ENCODE measurements at places on chromosomes 1 and 21. TPM values are rescaled to one million over a fixed set of nuclear protein-coding genes. Genes with fewer than 3 reads are reported as not detected.

DNA sequence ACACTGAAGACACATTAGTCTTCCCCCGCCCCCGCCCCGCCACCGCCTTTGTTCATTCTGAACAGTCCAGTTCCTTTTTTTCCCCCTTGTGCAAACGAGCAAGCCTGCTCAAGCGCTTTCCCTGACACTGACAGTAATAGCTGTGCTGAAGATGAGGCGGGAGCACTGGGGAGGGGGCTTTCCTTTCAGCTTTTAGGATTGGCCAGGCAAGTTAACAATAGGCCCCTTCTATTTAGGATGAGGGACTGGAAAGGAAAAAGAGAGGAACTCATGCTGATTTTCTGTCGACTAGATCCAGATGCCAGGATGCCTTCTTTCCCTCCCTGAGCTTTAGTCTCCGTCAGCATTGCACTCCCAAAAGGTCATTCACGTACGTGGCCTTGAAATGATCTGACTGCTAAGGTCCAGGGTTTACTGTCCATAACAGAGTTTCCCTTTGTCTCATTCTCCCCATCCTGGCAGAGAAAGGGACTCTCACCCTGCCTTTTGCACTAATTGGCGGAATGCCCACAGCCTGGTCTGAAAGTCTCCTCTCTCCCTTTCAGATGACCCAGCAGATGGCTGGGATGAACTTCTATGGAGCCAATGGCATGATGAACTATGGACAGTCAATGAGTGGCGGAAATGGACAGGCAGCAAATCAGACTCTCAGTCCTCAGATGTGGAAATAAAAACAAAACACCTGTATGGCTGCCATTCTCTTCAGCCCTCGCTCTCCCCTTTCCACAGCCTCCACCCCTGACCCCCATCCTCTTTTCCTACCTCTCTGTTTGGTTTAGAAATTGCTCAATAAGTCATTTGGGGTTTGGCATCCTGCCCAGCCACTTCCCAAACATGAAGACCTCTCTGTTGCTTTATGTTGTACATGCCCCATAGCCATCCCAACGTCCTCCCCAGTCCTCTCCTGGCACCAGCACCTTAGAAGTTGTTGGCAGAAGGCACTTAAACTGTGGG, 28.6 kb upstream of the ZFP69B start:
- ATAC-seq: peak; percentile 78

DNA sequence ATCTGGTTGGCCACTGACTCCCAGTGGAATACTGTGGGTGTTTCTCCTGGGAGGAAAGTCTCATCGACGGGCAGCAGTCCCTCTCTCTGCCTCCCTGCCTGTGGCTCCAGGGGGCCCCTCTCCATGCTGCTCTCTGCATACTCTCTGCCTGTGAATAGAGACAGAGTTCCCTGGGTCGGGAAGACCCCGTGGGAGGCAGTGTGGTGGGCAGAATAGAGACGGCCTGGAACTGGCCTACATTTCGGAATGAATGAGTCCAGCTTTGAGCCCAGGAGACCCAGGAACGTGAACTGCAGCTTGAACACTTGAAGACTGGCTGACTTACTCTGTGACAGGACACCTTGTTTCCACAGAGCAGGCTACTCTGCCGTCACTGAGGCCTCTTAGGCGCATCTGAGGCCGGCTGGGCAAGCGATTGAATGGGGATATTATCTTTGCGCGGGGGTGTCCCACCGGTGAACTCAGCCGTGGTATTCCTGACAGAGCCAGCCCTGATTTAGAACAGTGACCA, 64.0 kb downstream of the KIF21B start:
- ATAC-seq: peak; percentile 73

The RIPK4 gene
- 0.16 TPM for total RNA-seq

The LCE1F gene
- not detected for total RNA-seq

The FLG2 gene
- total RNA-seq: 0.09 TPM

GRCh38 chr1:193939585-193939984, 753.2 kb upstream of the B3GALT2 start:
- ATAC-seq: no peak

DNA sequence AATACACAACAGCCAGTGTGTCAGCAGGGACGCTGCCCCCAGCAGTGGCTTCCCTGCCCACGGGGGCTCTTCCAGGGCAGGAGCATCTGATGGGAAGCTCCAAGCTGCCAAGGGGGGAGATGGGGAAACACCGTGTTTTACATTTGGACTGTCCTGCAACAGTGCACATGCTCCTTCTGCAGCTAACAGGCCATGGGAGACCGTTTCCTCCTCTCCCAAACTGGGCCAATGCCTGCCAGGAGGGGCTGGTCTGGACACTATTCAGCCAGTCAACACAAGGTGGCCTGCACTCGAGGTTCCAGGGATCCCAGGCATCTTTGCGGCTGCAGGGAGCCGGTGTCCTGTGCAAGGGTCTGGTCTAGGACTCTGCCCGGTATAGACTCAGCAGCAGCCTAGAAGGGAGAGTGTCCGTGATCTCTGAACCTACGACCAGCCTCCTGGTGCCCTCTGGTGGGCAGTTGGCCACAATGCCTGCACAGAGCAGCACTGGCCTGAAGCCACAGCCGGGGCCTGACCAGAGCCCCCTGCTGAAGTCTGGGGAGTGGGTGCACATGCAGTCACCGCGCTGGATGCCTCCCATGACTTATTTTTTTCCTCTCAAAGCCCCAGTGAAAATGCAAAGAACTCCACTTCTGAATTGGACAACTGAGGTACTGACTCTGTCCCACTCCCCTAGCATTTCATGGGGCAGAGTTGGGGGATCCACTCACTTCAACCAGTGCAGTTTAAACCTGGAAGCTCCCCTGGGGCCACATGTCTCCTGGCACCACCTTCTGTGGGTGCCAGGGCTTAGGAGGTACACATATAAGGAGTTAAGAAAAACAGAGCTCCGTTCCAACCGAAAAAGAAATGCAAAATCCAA, 33.3 kb downstream of the RCC2 start:
- ATAC-seq: peak; percentile 96

- no peak for ATAC-seq
Measured at GRCh38 chr1:62439652-62440371, 3.0 kb downstream of the USP1 start.

- ATAC-seq: no peak
Measured at GRCh38 chr1:237146241-237146640, 104.3 kb downstream of the RYR2 start.

The GPR25 gene
- total RNA-seq: 0.11 TPM

The HRNR gene
- 0.49 TPM for total RNA-seq

DNA sequence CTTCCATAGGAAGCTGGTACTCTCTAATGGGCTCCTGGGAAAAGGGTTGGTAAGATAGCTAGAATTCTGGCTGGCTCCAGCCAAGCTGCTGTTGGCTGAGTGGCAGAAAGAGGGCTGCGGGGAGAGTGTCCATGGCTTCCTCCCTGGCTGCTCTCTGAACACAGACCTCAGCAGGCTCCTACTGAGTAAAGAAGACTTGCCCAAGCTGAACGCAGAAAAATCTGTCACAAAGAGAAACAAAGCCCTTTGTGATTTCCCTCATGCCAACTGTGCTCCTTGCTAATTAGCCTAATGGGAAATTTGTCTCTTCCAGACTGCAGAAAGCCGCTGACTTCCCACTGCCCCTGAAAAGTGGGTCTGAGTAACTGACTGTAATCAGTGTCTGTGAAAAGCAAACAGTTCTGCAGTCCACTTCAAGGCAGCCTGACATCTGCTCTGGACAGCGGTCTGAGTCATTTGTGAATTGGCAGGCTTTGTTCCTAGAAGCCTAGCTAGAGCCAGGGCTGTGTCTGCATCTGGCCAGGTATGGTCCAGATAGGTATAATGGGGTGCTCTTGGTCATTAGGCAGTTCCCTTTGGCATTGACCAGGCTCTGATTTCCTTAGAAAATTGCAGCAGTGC, 282.8 kb downstream of the ZNF648 start:
- ATAC-seq: peak; percentile 86

The EPHX1 gene
- 7.9 TPM for total RNA-seq

DNA sequence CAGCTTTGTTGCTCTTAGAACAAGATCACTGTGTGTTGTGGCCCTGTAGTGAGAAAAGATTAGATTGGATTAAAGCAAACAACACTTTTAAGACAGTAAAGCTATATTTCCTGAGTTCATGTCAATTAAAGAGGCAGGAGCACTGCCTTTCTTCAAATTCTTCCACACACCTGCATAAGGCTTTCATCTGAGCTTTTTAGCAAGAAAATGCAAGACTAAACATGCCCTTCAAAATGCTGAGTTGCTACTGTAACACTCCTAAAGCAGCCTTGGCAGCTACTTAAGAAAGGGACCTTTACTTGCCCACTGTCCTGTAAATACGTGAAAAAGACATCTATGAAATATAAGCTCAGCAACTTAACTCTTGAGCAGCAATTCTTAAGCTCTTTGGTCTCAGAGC, 11.8 kb downstream of the DPH5 start:
- ATAC-seq: no peak

The MEX3A gene
- total RNA-seq: 1.2 TPM

The AIRE gene
- 1.6 TPM for total RNA-seq

DNA sequence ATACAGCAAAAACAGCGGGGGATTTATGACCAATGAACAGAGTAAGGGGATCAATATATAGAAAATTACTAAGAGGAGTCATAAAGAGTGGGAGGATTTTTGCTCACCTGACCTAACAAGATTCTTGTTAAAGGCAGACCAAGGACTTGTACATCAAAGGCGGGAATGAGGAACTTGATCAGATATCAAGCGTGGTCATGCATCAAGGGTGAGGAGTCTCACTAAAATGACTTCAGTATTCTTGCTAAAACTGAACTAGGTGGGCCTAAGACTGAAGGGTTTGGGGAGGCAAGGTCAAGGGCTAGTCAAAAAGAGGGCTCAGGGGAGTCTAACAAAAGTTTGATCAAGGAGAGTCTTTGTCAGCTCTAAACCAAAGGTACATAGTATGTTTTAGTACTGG, 2.1 kb downstream of the MOV10 start:
- no peak for ATAC-seq

GRCh38 chr1:12697397-12697796, 18.5 kb upstream of the AADACL3 start:
- no peak for ATAC-seq

The TCEA3 gene
- total RNA-seq: 10.8 TPM

- no peak for ATAC-seq
Measured at GRCh38 chr1:13751458-13751871, 51.5 kb downstream of the PRDM2 start.

The ADAM30 gene
- total RNA-seq: 0.21 TPM

The MYOM3 gene
- 0.31 TPM for total RNA-seq

The ZNF683 gene
- 1.3 TPM for total RNA-seq

The NUDT4B gene
- total RNA-seq: 0.57 TPM

The NTMT2 gene
- not detected for total RNA-seq

- no peak for ATAC-seq
Measured at GRCh38 chr1:30774550-30775432, 17.2 kb upstream of the LAPTM5 start.

DNA sequence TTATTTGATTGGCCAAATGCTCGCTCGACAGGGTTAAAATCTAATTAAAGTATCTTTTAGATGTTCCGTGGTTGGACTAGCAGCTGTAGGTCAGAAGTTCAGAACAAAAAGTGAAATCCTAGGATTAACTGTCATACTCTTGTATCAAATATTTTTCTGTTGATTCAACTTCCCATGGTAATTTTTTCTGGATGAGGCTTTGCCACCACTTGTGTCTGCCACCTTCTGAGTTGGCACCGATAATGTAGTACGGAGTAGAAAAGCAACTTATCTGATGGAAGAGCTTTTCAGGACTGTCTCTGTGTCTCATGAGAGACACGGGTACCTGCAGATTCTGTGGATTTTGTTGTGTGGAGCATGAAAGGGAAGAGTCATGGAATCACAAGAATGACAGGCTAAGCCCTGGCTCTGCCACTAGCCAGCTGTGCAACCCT, 44.6 kb upstream of the CNN3 start:
- ATAC-seq: no peak

The MYOC gene
- not detected for total RNA-seq

DNA sequence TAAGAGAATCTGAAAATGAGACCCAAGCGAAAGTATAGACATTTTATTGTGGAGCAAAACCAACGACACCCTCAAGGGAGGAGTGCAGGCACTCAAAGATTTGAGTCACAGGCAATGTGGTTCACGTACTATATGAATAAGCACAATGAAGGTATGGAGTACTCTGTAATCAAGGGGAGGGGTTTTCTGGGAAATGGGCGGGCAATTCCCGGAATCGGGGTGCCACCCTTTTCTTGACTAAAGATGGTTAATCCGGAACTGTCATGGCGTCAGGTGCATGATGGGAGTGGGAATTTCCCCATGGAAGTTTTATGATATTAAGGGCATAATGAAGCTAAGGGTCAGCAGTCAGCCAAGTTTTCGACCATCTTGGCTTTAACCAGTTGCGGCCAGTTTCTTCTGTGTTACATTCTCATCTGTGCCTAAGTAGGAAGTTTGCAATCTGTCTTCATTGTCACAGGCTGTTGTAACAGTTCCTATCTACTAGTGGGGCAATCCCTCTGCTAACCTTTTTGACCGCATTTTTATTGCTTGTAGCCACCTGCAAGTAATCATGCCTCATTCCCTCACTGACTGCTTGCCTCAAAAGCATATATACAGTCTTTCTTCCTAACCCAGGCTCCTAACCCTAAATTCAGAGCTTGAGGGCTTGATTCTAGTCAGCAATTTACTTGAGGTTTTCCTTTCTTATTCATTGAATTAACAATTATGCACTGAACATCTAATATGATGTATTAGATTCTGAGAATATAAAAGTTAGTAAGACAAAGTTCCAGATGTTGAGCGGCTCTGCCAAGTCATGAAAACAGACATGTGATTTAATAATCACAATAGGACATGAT, 775 bp upstream of the AIM2 start:
- ATAC-seq: no peak

DNA sequence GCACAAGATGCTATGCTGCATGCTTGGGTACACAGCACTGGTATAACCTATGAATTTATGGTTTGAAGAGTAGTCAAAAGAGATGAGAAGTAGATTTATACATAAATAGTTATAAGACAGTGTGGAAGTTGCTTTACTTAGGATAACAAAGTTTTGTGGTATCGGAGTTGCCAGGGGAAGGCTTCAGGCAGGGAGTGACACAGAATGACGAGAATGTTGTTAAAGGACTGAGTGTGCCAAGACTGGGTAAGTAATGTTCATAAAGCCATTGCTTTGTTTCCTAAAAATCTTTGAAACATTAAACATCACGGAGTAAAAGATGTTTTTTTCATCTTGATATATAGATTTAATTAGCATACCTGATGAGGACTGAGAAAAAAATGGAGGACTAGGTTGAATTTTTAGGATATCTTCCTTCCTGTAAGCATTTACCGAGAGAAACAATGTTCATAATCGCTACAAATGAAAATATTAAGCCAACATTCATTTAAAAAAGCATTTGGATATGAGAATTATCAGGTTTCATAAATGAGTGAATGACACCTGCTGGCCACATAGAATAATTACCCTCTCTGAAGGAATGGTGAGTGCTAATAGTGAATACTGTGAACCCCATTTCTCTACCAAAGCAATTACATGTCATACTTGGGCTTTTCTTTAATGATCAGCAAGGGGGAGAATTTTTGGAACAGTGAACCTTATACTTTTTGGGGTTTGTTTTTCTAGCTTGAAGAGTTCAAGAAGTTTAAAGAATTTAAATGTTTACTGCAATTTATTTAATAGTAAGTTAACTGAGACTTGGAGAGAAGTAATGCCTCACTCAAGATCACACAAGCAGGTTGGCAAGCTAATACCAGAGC, 28.4 kb downstream of the EXTL2 start:
- ATAC-seq: peak; percentile 51

Measured in motor neuron (in vitro differentiated cells).